ENCODE measurements at places on chromosomes 2 and 18.

DNA sequence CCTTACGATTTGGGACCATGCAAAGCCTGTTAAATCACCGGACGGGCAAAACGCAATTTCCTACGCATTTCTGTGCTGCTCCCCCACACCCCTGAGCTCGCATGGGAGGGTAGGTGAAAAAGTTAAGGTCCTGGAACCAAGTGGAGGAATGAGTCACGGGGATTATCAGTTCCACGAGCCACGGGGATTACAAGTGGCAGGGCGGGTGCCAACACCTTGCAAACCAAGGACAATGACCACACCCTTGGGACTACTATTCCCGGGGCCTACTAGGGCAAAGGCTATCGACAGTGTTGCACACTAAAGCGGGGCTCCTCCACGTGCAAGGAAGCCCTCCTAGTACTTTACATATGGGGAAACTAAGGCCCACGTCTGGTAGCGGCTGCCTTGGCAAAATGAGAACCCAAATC, 447 bp downstream of the RETSAT start:
- peak; percentile 0 for DNase-seq

GRCh38 chr2:207258263-207258991, 92.7 kb upstream of the KLF7 start:
- peak; percentile 71 for DNase-seq

- no peak for DNase-seq
Measured at GRCh38 chr2:193272011-193272410, 1077.3 kb upstream of the TMEFF2 start.

- no peak for DNase-seq
Measured at GRCh38 chr2:115560666-115561065, 1118.2 kb downstream of the DPP10 start.

GRCh38 chr2:70897203-70897976, 38.3 kb upstream of the ATP6V1B1 start:
- no peak for DNase-seq

DNA sequence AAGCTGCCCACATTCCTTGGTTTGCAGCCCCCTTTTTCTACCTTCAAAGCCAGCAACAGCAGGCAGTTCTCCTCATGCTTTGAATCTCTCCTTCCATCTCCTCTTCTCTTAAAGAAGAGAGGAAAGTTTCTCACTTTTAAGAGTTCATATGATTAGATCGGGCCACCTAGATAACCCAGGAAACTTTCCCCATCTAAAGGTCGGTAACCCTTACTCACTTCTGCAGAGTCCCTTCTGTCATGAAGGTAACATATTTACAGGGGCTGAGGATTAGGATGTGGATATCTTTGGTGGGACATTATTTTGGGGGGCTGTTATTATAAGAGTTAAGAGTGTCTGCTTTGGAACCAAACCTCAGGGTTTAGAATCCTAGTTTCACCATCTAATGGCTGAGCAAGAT, 51.0 kb downstream of the HNRNPLL start:
- DNase-seq: no peak

GRCh38 chr18:48064978-48065600, 134.6 kb upstream of the SMAD2 start:
- DNase-seq: no peak

DNA sequence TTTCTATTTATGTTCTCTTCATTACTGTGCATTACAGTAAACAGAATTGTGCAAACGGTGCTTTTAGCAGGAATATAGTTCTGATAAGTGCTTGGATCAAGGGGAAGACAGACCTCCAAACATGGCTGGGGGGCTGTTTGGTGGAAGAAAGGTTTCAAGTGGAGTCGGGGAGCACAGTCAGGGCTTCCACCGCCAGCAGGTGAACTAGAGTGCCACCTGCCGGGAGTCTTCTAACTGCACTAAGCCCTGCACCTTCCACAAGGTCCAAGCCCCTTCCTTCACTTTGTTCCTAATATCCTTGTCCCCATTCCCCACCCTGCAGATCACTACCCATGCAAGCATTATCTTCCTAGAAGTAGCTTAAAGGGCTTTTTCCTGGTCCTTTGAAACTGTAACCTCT, 11.1 kb downstream of the ONECUT2 start:
- DNase-seq: peak; percentile 37

- DNase-seq: no peak
Measured at GRCh38 chr18:8948011-8948410, 154.5 kb upstream of the NDUFV2 start.
